ENCODE measurements at places on chromosomes 5 and 9.

DNA sequence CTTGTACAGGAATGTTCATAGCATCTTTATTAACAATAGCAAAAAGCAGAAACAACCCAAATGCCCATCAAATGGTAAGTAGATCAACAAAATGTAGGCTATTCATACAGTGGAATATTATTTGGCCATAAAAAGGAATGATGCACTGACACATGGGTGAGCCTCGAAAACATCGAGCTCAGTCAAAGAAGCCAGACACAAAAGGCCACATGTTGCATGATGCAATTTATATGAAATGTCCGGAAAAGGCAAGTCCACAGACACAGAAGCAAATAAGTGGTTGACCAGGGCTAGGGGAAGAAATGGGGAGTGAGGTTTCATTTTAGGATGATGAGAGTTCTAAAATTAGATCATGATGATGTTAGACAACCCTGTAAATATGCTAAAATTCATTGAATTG is 16.5 kb upstream of the SLC2A8 start:
- peak; percentile 10 for DNase-seq

DNA sequence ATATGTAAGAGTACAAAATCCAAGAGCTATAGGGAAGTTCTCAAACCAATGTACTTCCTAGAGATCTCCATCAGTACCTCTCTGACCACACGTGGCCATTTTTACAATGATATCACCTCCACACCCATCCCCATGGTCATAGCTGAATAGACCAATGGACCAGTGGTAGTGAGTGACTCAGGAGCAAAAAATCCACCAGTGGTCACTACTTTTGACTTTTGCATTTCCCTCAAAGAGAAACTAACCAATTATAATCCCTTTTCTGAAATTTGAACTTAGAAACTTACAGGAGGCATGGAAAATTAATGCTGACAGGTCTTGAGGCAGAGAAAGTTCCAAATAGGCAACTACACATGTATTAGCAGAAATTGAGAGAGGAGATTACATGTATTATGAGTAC is 238.4 kb downstream of the TRPM3 start:
- DNase-seq: peak; percentile 15

DNA sequence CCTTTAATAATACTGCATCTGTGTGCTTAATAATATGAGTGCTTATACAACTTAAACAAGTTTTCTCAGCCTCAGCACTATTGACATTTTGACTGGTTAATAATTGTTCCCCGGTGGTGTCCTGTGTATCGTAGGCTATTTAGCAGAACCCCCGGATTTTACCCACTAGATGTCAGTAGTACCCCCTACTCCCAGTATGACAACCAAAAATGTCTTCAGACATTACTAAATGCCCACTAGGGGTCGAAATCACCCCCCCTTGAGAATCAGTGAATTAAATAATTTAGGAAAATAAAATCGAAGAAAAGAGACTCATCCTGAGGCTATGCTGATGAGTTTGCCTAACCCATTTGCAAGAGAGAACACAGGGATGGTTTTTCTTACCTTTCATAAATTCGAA is 166.3 kb downstream of the ATP10B start:
- DNase-seq: no peak

DNA sequence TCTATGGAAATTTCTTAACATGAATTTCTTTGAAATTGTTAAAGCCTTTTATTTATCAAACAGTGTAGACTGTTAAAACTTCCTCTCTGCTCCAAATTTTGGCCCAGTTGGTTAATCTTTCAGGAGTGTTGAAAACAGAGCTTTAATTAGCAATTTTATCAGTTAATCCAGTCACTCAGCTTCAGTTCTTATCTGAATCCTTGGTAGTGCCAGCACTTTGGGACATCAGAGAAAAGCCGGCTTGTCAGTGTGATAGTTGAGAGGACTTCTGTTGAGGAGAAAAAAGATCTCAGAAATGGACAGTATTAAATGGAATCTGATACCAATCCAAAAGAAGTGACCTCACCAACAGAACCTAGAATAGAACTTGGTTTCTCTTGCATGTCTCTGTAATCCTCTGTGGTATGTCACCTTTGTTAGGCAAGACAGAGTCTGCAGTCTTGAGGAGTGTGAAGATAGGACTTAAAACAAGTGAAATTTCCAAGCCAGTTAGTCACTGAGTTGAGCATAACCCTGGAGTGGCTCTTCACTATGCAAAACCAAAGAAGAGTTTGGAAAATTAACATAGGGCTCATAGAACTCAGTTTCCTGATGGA is 251.8 kb downstream of the NNT start:
- DNase-seq: peak; percentile 2

DNA sequence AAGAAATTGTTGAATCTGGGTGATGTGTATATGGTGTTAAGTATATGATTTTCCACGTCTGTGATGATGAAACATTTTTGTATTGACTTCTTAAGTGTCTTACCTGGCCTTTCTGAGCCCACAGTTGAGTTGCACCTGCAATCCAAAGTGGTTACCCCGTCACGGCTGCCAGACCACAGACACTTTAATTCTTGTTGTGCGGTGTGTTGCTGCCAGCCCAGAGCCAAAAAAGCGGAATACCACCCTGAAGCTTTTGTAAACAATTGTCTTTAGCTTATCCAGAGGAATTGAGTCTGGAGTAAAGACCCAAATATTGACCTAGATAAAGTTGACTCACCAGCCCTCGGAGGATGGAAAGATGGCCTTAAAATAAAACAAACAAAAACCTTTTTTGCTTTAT is 35.1 kb downstream of the MTAP start:
- DNase-seq: no peak

DNA sequence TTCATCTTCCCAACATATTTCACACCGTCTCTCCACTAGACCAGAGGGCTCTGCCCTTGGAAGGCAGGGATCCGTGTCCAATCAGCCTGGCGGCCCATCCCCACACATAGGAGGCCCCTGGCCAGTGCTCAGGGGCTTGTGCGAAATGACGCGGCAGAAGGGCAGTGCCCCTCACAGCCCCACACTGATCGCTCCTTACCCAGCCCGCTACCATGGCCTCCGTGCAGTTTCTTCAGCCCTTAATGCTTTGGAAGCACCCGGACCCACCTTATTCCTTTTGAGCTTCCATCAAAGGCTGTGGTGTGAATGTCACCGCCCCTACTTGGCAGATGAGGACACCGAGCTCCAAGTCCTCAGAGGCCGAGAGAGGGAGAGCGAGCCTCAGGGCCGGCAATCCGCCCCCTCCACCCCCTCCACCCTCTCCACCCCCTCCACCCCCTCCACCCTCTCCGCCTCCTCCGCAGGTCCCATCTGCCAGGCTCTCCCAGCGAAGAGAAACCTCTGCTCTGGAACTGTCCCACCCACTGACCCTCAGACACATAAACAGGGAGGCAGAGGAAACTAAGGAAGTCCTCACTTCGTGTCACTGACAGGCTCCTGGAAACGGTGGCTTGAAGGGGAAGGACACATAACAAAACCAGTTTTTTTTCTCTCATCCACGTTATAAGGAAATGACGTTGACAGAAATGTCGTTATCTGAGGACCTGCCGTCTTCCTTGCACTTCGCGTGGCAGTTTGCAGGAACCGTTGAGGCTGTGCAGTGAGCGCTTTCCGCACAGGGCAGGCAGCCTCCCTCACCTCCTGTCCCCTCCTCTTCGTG is 13.9 kb downstream of the QSOX2 start:
- no peak for DNase-seq

DNA sequence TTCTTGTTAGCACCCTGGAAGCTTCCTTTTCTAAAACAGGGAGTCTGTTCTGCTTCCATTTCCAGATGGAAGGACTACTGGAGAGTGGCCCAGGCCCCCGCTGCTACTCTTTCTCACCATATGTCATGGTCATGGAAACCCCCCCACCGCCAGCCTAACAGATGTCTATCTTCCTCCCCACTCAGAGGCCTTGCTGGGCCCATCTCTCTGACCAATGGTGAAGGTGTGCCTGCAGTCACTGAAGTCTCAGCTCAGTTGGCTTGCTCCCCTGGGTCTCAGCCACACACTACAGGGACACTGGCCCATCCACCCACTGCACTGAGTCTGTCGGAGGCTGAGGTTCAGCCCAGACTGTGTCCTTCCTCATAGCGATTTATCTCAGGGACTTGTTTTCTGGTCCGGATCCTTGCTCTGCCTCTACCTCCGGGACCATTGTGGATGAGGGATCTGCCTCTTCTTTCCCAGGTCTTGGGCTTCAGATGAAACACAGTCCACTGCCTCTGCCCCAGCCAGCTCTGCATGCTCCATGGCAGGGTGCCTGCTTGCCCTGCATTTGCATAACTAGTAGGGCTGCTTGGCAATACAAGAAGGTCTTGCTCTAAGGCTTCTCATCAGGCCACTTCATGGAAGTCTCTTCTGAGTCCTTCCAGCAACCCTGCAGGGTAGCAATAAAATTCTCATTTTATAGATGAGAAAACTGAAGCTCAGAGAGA is 30.8 kb downstream of the GALNT12 start:
- no peak for DNase-seq

DNA sequence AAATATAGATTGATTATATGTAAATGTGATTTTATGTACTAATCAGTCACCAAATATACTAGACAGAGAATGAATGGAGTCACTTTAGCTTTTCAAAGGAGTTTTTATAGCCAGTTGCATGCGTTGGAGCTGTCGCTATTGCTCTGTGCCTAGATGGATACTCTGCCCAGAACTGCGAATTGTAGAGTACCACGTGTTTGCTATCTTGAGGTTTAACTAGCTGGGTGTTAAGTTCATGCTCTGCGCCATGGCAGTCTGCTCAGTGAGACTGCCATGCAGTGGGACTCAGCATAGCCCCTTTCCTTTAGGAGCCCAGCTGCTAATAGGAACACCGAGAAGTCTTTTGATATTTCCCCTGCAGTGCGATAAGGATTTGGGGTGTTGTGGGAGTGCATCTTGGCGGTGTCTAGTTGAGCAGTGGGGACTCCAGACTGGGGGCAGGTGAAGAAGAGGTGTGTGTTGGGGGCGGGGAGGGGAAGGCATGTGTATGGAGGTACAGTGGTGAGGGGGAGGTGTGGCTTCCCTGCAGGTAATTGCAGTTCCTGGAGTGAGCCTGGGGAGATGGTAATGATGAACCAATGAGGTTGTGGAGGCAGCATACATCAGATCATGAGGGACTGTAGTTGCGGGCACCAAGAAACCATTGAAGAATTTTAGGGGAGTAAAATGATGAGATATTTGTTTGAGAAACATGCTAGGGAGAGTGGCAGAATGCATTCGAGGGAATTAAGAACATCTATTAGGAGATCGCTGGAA is 118.9 kb downstream of the TRIO start:
- no peak for DNase-seq

GRCh38 chr5:176362233-176362490 is 598 bp upstream of the KIAA1191 start:
- DNase-seq: no peak

DNA sequence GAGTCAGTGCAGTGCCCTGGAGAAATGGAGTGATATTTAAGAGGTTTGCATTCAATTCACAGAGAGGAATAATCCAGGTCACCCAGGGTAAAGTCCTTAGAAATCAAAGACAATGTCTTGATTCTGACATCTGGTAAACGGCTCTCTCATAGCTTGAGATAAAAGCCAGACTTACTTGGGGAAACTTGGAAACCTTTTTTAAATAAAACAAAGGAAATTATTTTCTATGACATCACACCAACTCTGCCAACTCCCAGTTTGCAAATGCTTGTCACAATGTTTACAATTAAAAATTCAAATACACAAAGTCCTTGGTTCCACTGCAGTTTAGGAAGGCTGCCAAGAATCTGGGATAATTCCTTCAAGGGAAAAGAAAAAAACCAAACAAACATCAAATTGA is 255.1 kb upstream of the NREP start:
- DNase-seq: no peak

DNA sequence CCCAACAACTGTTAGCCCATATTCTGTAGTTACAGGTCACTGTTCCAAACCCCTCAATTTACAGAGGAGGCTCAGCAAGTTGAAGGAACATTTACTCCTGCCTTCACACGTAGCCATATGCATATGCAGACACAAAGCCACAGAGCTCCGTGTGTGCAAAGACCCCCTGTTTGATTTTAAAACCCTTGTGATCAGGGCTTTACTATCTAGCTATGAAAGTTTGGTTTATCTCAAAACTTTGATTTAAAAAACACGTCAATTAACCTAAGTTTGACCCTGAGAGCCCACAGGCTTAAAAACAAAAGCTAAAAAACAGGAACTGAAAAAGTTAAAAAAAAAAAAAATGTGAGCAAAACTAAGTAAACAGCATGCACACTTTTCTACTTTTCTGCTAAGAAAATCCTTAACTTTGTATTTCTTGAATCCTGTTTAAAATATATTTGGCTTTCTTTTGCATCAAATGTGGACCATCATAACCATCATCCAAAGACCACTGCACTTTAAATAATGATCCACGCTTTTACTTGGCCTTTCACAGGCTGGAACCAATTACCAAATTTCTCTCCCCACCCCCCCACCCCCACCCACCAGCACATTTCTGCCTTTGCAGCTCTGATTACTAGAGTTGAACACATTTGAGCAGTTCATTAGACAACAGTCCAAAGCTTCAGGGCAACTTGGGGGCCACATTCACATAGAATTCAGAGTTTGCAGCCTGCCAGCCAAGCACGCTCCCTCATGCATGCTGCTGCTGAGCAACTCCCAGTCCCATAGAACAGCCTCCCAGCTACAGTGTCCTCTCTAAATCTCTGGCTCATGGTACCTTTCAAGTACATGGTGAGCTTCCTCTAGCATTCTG is 128.8 kb upstream of the MAP3K1 start:
- no peak for DNase-seq

- DNase-seq: peak; percentile 72
Measured at GRCh38 chr9:88818495-88819201, 172.6 kb upstream of the S1PR3 start.

DNA sequence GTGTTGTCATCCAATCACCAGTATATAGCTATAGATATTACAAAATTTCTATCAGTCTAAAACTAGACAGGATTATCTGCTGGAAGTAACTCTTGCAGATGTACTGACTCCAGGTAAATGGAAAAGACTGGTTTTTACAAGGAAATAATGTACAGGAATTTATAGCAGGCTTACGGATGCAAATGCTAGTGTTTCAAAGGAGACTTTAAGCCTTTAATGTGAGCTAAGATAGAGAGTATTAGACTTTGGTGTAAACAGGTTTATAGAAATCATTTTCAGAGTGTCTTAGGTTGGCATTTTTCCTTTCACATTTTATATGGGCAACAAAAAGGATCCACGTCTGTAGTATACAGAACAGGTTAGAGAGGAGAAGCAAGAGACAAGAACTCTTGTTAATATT is 16.1 kb downstream of the ZNF608 start:
- no peak for DNase-seq

- peak; percentile 59 for DNase-seq
Measured at GRCh38 chr5:88262116-88262515, 6.5 kb downstream of the TMEM161B start.

GRCh38 chr9:130171226-130172148 is 717 bp upstream of the NCS1 start:
- DNase-seq: no peak

All from choroid plexus epithelial cell (primary cell).